CD4-positive, alpha-beta T cell treated with Interleukin-10 for 1 hour (primary cell): ENCODE measurements at places on chromosomes 12 and 14.

DNA sequence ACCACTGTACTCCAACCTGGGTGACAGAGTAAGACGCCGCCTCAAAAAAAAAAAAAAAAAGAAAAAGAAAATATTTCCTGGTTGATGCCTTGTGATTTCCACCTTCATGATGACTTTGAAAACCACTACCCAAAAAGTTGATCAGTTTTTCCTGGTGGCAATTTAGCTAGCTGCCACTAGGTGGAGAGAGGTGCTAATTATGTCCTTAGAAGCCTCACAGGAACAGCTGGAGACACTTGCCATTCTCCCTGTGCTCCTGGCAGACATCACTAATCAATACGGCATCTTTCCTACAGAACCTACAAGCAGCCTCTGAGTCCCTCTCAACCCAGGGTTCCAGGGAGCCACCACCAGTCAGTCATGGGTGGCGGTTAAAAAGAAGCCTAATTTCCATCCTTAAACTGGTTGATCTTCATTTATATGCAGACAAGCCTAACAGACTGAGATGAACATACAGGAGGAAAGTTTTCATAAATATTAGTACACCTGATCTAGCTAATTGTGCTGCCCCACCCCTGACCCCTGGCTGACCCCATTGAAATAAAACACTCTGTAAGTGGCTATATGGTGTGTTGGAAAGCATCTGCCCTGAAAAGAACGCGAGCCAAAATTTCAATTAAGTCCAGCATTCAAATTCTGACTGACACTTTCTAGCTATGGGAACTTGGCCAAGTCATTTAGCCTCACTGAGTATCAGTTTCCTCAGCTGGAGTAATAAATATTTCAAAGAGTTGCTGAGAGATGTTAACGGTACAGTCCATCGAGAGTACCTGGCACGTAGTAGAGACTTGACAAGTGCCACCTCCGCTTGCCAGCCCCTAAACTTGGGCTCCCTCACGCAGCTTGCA, 6.2 kb upstream of the OAS1 start:
- DNase-seq = peak; percentile 68

DNA sequence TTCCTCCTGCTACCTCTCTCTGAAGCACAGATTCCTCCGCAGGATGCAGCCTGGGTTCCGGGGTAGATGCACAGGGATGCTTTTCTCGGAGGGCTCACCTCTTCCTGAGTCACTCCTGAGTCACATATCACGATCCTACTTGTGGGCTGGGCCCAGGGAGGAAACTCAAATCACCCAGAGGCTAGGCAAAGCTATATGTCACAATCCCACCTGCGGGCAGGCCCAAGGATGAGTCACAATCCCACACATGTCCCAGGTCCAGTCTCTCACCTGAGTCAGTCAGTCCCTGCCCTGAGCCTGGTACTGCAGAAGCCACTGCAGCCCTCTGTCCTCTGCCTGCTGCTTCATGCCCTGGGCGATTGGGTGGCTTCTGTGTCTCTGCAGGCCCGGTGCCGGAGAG, 149.0 kb upstream of the GSC start:
- no peak for DNase-seq

- no peak for DNase-seq
These were observed 143.3 kb downstream of the APAF1 start for GRCh38 chr12:98788396-98788795.

DNA sequence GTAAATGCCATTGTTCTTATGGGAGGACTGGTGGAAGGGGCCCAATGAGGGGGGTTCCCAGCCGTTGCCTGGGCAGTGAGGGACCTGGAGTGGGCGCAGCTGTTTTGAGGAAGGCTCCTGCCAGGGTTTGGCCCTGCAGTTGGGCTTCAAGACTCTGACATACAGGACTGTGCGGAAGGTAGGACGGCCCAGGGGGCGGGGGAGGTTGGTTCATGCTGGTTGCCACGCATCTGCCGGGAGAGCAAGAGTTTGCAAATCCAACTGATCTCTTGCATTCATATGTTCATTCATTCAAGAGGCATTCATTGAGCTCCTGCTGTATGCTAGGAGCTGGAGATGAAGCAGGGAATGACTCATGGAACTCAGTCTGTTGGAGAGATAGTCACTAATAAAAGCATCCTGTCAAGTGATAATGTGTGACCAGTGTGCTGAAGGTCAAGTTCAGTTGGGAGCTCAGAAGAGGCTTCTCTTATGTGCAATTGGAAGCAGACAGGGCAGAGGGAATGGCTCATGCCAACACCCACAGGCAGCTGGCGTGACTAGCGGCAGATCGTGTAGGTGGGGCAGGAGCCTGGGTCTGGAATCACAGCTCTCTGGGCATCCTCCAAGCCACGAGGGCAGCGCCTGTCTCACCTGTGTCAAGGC, 7.8 kb downstream of the SH2B3 start:
- DNase-seq = no peak

DNA sequence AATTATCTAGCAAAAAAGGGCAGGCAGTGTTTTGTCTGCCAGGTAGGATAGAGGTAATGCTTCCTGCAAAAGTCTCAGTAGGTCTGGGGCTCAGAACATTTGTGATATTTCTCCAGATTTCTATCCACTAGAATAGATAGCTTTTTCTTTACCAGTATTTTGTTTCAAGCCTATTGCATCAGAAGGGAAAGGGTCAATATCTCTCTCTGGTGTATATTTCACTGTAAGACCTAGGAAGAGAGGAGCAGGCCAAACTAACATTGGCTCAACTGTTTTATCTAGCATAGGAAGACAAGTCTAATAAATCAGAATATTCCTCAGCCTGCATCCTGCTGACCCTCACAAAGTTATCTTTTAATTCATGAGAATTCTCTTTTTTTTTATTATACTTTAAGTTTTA, 106.7 kb upstream of the DAAM1 start:
- DNase-seq = no peak

DNA sequence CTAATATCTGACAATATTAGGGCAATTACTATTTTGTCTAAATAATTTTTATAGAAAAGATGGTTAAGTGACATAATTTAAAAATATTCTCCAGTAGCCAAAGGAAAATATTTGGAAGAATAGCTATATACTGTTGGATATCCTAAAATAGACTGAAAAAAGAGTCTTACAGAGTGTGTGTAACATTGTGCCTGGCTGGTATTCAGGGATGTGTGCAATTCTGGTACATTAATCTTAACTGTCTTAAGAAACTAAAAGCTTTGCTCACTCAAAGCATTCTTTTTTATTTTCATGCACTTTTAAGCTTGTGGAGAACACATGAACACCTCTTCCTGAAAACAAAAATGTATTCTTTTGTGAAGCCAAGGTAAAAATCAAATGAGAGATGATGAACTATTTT, 10.1 kb upstream of the NR2C1 start:
- DNase-seq = no peak

- no peak for DNase-seq
These were observed 163.1 kb upstream of the IFNG-AS1 start for GRCh38 chr12:67826148-67826547.

GRCh38 chr14:83491091-83491490, 1957.4 kb upstream of the SEL1L start:
- DNase-seq = no peak
